Bronchial epithelial cell (primary cell): ENCODE measurements at places on chromosomes 11 and 22.

DNA sequence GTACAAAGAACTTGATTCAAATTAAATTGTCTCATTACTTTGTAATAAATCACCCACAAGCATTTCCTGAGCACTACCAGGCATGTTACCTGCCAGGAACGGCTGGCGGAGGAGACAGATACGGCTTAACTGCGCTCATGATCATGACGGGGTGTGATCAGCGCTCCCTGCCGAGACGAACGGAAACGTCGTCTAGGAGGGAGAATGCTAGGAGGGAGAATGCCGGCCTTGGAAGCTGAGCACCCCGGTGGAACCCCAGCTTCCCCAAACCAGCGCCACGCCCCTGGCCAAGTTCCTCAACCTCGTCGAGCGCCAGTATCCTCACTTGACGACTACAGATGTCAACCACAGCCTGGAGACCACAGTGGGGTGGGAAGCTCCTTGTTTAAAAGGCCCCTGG lies 272.8 kb downstream of the CTTN start:
- DNase-seq, result no peak

DNA sequence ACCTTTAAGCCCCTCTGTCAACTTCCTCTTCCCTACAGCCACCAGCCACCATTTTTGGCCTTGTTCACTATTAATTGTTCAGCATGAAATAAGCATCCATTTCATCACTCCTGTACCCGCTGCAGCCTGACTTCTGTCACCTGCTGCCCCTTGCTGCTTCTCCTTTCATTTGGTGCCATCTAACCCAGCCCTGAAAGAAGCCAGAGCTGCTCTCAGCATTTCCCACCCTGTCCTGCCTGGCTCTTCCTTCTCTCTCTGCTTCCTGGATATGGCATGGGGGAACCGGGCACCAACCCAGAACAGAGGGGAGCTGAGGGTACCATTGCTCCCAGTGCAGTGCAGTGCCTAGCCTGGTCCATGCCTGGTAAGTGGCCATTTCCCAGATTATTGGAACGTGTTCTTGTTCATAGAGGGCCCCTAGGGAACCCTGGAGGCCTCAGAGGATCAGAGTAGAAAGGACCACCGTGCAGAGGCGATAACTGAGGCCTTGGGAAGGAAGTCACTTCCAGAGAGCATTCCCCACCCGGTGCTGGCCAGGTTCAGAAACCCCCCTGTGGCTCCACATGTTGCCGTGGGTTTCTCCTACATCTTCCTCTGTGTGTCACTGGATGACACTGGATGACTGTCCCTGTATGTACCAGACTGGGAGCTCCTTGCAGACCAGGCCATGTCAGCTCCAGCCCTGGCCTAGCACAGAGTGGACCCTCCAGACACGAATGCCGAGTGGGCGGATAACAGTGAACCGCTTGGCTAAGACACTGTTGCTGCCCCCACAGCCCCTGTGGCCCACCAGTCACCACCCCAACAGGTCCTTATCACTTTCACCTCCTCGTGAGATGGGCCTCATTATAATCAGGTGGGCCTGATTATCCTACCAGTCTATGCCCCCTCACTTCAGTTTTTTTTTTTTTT lies 4.7 kb downstream of the YDJC start:
- DNase-seq, result no peak

- DNase-seq, result no peak
These were observed 18.4 kb downstream of the FADS2 start for GRCh38 chr11:61846362-61847020.

DNA sequence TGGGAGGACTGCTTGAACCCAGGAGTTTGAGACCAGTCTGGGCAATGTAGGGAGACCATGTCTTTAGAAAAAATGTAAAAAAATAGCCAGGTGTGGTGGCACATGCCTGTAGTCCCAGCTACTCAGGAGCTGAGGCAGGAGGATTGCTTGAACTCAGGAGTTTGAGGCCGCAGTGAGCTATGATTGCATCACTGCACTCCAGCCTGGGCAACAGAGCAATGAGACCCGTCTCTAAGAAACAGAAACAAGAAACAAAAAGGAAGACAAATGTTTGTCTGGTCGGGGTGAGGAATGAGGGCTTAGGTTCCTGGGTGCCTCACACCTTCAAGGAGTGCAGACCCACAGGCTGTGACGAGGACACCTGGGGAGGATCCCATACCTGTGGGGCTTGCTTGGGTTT lies 191.9 kb downstream of the CEP164 start:
- peak; percentile 10 for DNase-seq

DNA sequence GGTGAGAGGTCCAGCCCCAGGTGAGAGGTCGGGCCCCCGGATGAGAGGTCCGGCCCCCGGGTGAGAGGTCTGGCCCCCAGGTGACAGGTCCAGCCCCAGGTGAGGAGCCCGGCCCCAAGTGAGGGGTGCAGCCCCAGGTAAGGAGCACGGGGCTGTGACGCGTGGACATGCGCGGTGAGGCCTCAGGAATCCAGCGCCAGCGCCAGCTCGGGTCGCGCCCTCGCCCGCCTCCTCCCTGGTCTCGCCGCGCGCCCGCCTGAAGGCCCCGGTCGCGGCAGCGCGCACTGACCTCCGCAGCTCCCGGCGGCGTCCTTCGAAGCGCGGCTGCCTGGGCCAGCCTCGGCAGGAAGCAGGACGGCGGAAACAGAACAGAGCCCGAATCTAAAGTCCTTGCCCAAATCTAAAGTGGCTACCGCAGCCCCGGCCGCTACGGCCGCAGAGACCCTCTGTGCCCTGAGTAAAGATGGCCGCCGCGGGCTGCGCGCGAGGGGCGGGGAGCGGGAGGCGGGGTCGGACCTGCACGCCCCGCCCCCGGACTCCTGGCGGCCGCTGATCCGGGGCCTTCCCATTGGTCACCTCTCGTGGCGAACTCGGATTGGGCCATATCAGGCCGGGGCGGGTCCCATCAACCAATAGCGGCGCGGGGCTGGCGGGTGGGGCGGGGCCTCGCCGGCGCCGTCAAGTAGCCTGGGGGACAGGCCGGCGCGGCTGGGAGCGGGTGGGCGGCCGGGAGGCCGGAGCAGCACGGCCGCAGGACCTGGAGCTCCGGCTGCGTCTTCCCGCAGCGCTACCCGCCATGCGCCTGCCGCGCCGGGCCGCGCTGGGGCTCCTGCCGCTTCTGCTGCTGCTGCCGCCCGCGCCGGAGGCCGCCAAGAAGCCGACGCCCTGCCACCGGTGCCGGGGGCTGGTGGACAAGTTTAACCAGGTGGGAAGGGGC lies at the start of the genes ALG12 and CRELD2:
TSS of gene ALG12 (minus strand) at position 465 of the 937 bp plus-strand sequence. CDS start 4,673 bp downstream, outside the sequence.
TSS of gene CRELD2 (plus strand) at position 661 of the 937 bp plus-strand sequence. CDS start at position 797, 136 bp downstream.
- peak; percentile 82 for DNase-seq

GRCh38 chr11:5036669-5037068 lies 9.7 kb upstream of the OR52J3 start:
- DNase-seq, result no peak

DNA sequence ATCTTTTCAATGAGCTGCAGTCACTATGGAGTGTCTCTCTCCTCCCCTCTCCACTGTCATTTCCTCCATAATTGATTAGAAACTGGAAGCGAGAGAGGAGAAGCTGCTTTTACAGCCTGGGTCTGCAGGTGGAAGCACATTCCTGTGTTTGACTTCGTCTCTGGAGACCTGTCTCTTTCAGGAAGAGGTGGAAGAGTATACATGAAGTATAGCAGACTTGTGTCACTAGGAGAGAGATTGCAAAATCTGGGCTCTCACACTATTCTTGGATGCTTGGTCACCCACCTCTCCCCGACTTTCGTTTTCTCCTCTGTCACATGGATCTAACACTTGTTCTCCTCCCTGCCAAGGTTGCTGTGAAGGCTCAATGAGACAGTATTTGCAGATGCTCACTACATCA lies 323.3 kb downstream of the NTM start:
- no peak for DNase-seq

GRCh38 chr22:47411006-47411405 lies 648.6 kb downstream of the TBC1D22A start:
- DNase-seq, result no peak

GRCh38 chr11:68950270-68950669 lies 30.5 kb downstream of the MRGPRD start:
- DNase-seq, result peak; percentile 6

GRCh38 chr11:133947321-133947756 lies 9.4 kb downstream of the IGSF9B start:
- peak; percentile 24 for DNase-seq

GRCh38 chr11:119433358-119433725 lies 10.4 kb upstream of the THY1 start:
- peak; percentile 57 for DNase-seq

DNA sequence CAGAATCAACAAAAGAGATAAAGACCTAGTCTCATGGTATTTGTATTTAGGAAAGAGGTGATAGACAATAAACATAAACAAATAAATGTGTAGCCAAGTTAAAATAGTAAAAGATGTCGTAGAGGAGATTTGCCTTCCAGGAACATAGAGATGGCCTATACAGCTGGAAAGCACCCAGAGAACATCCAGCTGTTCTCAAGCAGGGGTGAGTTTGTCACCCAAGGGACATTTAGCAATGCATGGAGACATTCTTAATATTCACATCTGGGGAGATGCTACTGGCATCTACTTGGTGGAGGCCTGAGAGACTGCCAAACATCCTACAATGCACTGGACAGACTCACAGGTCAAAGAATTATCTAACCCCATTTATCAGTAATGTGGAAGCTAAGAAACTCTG lies 88.3 kb downstream of the C11orf87 start:
- DNase-seq, result no peak

GRCh38 chr11:12746593-12747097 lies 72.4 kb downstream of the TEAD1 start:
- DNase-seq, result peak; percentile 82

GRCh38 chr11:94924171-94924572 lies 49.2 kb downstream of the CWC15 start:
- DNase-seq, result no peak

- DNase-seq, result no peak
These were observed 117.9 kb upstream of the LDLRAD3 start for GRCh38 chr11:35826006-35826405.

DNA sequence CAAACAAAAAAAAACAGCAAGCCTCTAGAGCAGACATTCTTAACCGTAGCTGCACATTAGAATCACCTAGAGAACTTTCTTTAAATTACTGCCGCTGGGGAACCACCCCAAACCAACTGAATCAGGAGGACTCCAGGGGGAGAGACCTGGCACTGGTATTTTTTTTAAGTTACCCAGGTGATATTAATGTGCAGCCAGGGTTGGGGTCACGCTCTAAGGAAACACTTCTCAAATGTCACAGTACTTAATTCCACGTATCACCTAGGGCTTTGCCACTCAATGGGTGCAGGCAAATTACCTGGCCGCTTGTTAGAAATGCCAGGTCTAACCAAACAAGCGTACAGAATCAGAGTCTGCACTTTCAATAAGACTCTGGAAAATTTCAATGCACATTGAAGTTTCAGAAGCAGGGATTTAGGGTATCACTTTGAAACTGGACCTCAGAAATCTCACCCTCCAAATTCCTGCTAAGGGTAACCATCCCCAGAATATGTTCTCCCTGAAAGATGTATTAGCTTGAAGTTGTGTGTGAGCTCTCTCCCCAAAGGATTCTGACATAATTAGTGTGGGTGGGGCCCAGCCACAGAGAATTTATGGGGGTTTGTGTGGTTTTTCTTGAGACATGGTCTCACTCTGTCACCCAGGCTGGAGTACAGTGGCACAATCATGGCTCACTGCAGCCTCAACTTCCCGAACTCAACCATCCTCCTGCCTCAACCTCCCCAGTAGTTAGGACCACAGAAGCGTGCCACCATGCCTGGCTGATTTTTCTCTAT lies 12.7 kb upstream of the ISX start:
- no peak for DNase-seq

- no peak for DNase-seq
These were observed 8.5 kb upstream of the MYO7A start for GRCh38 chr11:77119531-77119936.

- no peak for DNase-seq
These were observed 15.1 kb downstream of the TBC1D22A start for GRCh38 chr22:46777609-46777970.
